Fibroblast of villous mesenchyme (primary cell): ENCODE measurements at places on chromosomes 2 and 18. TPM values are rescaled to one million over a fixed set of nuclear protein-coding genes. Genes with fewer than 3 reads are reported as not detected.

GRCh38 chr2:240402566-240403272 is 32.7 kb upstream of the GPC1 start:
- no peak for DNase-seq

DNA sequence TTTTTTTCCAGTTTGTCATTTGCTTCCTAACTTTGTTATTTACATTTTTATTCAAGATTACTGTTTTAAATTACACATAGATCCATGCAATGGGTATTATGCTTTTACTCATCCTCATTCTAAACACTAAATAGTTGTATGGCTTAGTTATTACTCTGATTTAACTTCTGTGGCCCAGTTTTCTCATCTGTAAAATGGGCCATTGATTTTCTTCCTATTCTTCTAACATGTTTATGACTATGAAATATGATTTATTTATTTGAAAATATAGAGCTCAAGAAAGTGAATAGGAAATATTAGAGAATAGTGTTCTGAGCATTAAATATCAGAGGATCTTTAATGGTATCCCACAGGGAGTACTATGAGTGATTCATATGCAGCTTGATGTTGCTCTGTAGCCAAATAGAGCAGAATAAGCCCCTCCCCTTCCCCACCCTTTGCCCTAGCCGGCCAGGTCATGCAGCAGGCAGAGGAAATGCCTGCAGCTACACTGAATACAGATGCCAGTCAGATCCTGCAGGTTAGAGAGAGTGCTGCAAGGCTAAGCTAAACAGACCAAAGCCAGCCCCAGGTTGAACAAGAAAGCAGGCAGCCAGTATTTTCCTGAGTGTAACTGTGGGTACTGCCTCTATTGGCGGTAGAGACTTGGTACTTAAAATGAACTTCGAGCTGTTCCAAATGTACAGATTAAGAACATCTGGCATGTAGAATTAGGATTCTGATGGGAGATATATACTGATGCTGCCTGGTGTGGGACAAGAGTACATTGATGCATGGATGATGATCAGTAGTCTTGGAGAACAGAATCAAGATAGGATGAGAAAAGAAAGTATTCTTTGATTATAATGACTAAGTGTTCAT is 11.7 kb upstream of the ACYP2 start:
- peak; percentile 32 for DNase-seq

- DNase-seq, result no peak
Measured at GRCh38 chr2:169184074-169184473, 114.7 kb downstream of the DHRS9 start.

- DNase-seq, result no peak
Measured at GRCh38 chr2:198387677-198388076, 583.3 kb downstream of the PLCL1 start.

DNA sequence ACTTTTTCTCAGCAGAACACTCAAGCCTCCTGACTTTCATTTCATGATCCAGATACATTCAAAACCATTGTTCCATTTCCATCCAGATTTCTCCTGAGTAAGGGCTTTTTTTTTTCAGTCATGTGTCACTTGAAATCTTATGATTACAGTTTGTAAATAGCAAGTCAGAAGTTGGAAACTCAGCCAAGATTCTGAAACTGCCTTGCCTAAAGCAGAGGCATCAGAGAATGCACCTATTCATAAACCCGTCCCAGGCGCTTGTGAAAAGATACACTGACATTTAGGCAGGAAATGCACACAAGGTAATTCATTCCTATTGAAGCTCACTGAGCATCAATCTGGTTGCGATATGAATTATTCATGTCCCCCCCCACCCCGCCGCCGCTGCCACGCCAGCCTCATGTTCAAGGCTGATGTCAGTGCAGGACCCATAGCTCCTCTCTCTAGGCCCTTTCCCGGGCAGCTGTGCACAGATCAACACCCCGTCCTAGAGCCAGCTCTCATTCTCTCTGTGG is 30.4 kb upstream of the MGAT4A start:
- DNase-seq, result no peak

GRCh38 chr2:204753841-204754240 is 208.6 kb downstream of the PARD3B start:
- peak; percentile 60 for DNase-seq

DNA sequence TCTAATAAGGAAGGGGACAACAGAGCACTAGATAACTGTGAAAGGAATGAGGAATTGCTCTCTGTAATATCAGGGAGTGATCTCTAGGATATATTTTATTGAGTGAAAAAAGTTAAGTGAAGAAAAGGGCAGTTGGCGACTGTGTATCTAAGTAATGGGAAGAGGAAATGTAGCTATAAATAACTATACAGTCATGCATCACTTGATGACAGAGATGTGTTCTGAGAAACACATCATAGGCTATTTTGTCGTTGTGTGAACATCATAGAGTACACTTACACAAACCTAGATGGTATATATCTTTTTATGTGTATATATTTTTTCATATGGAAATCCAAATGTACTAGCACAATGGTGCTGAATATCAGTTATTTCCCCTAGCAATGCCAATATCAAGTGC is 329.3 kb downstream of the TXNL1 start:
- DNase-seq, result no peak

Gene AQP4
- total RNA-seq, result not detected in 2 replicates

Gene ADNP2
- 23.3 and 24.5 TPM in 2 replicates for total RNA-seq

Gene VPS4B
- 32.2 and 47.5 TPM in 2 replicates for total RNA-seq

Gene LMAN2L
- total RNA-seq, result 15.1 and 31.1 TPM in 2 replicates
